ENCODE measurements at places on chromosomes 2 and 18.

- DNase-seq: no peak
Measured at GRCh38 chr2:224210286-224211180, 171.4 kb upstream of the SERPINE2 start.

DNA sequence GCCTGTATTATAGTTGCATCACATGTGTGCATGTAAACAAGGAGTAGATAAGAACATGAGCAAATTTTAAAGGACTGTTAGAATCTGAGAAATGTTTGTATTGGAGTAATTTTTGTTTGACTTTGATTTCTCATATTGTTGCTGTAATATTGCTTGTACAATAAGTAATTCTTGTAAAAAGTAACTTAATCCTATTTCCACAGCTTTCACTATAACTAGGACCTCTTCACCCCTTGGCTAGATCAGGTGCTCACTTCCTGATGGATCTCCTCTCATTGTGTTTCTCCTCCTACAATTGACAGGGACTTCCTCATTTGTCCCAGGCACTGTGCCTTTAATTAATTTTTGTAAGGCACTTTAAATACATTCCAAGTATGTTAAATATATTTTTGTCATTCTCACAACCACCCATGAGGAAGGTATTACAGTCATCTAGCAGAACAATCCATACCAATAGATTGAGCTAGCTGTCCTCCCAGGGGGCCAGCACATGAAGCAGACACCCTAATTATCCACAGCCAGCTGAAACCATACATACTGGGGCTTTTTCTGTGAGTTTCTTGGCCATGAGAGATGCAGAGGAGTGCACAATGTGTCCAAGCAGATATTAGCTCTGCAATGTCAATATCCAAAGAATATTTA, 359.5 kb upstream of the ACVR2A start:
- no peak for DNase-seq

- DNase-seq: no peak
Measured at GRCh38 chr2:195563857-195564512, 93.0 kb upstream of the SLC39A10 start.

DNA sequence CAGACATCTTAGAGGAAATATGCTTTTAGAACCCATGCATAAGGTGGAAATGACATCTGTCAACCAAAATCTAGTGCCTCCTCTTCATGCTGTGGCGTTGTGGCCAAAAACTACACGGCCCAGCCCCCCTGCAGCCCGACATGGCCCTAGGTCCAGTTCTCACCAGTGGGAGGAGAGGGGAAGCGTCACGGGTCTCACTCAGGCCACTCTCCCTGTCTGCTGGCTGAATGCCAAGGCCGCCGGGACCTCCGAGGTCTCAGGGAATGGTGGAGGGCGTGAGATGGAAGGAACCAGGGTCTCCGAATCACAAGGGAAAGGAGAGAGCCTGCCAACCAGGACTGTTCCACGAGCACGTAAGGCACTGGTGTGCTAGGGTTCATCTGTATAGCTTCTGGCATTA, 361.0 kb downstream of the ANAPC1 start:
- DNase-seq: no peak

- DNase-seq: no peak
Measured at GRCh38 chr2:152344579-152345195, 9.7 kb downstream of the FMNL2 start.

DNA sequence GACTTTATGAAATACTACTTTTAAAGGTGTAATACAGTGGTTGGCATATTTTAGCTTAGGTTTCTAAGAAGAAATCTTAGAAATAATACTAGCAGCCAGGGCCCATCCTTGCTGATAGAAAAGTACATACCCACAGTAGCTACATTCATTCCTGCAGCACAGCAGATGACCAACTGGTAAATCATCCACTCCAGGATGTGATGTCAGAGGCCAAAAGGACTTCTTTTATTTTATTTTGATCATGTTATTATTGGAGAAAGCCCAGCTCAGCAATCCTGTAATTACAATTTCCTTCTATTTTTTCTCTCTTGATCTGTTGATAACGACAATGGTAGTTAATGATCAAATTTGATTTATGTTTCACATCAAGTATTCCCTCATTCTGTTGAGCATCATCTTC, 18.0 kb upstream of the TTN start:
- no peak for DNase-seq

- no peak for DNase-seq
Measured at GRCh38 chr2:46512185-46512584, 32.8 kb downstream of the TMEM247 start.

DNA sequence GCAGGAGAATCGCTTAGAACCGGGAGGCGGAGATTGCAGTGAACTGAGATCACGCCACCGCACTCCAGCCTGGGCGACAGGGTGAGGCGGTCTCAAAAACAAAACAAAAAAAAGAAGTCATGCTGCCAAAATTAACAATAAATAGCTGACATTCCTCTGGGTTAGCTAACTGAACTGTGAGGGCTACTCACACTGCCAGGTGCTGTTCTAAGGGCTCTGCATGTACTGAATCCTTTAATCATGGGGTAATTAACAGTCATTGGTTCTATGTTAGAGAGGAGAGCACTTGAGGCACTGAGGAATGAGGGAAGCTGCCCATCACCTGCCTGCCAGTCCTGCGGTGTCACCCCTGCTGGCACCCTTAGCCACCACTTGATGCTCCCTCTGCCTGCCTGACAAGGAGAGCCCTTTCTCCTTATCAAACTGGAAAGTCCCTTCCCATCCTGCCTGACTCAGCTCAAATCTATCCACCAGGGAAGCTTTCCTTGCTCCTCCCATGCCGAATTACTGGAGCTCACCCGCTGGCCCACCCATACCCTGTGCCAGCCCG, 73.0 kb upstream of the RIOK3 start:
- no peak for DNase-seq

DNA sequence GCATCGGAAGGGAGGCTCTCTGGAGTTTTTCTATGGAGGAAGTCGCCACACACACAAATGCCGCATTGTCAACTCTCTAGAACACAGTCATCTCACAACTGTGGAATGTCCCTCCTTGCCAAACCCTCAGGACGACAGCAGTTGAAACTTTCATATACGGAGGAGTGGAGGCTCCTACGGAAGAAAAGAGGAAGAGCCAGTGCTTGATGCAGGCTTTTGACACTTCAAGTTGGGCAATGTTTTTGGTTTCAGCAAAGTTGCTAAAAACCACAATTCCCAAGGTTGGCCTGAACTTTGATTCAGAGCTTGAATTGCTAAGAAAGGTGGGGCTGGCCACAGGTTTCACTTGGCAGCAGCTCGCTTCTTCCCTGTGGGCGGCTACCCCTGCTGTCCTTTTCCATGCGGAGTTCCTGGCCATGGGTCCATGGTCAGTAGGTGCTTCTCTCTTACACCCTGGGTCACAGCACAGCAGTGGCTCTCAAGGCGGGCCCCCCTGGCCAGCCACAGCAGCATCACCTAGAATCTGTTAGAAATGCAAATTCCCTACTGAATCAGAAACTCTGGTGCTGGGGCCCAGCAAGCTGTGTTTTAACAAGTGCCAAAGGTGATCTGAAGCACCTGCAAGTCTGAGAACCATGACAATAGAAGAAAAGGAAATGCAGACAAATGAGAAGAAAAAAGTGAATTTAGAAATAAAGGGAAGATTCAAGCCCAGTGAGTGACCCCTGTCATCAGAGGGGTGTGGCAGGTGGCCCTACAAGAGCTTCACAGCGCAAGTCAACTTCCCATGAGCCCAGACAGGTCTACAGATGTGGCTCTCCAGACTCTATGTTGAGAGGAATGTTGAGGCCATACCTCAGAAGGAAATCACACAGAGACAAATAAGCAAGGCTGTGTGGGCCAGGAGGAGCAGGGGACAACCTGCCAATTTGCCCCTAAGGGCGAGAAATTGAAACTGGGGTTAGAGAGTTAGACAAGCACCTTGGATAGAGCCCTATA, 856.4 kb downstream of the RNF144A start:
- DNase-seq: no peak

- no peak for DNase-seq
Measured at GRCh38 chr2:30514848-30515435, 67.9 kb downstream of the LCLAT1 start.

DNA sequence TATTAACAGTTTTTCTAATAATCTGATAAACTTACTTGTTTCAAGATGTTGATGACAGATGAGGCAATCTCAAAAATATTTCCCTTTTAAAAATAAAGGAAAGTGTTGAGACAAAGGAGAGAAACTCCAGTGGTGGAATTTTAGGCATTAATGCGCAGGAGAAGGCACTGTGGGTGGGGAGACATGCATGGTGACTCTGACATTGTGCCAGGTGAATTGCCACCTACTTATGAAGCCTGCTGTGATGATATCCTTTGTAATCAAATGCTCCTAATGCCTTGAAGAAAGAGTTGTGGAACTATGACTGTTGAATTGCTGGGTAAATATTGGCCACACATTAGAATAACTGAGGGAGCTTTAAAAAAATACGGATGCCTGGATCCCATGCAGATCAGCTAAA, 101.4 kb downstream of the PLA2R1 start:
- DNase-seq: no peak

DNA sequence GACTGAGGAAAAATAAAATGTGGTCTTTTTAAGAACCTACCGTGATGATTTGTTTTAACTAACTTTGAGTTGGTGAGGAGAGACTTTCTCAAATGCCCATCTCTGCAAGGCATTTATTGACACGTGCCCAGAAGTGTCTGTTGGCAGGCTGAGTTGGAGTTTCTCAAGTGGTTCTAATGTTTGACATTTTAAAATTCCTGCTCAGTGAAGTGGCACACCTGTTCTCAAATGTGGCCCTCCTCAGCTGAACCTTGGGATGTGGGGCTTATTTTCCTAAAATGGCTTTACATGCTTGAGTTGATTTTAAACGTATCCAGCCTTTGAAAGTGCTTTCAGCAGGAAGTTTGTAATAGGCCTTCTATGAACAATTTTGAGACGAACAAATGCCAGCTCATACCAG, 876 bp upstream of the CAVIN2 start:
- no peak for DNase-seq

DNA sequence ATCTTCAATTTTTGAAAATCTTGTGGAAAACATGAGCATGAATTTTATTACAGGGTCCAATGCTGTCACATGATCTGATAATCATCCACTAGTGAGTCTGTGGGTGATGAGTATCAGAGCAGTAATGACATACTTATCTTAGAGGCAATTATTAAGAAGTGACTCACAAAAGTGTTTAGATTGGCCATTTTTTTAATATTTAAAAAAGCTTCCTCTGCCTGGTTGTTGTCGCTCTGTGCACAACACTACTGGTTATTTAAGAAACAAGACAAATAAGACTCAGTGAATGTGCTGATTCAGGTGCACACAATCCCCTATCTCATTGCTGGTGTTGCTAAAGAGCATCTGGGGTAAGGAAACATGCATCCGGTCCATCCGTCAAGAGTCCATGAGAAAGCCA, 665.8 kb upstream of the ZEB2 start:
- DNase-seq: no peak

DNA sequence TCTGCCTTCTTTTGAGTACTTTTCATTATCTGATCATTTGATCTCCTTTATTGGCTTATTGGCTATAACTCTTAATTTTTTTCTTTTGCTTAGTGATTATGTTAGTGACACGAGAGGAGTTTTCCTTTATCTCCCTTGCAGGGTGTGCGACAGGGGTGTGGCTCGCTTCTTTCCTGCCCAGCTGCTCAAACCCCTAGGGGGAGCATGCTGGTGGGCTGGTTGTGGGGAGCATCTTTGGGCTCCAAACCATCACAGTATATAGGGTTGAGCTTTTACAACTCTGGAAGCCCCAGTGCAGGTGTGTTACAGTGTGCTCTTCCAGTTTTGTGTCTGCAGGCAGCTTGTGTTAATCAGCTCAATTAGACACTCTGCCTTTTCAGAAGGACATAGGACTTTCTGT, 357.0 kb upstream of the TMEFF2 start:
- DNase-seq: no peak

- DNase-seq: no peak
Measured at GRCh38 chr2:202643012-202643858, 8.5 kb downstream of the FAM117B start.

GRCh38 chr18:39489431-39489830, 1923.8 kb upstream of the CELF4 start:
- no peak for DNase-seq

- DNase-seq: no peak
Measured at GRCh38 chr2:67340133-67341011, 56.8 kb upstream of the ETAA1 start.

DNA sequence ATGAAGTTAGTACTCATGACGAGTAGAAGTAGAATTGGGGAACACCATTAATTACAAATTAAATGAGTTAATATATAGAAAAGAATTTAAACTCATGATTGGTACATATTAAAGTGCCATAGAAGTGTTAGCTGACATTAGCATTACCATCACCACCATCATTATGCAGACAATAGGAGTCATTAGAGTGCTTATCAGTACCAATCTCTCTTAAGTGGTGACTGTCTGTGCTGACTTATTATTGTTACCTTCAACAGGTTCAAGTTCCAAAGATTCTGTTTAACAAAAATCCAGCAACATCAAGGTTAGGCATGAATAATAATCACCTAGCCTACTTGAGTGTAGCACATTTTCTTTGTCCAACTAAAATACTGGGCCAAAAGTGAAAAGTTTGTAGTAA, 108.8 kb upstream of the MAPRE2 start:
- DNase-seq: no peak

- no peak for DNase-seq
Measured at GRCh38 chr2:48529676-48530032, 300 bp upstream of the STON1 start.

GRCh38 chr2:80326861-80327260, 22.3 kb upstream of the LRRTM1 start:
- no peak for DNase-seq

DNA sequence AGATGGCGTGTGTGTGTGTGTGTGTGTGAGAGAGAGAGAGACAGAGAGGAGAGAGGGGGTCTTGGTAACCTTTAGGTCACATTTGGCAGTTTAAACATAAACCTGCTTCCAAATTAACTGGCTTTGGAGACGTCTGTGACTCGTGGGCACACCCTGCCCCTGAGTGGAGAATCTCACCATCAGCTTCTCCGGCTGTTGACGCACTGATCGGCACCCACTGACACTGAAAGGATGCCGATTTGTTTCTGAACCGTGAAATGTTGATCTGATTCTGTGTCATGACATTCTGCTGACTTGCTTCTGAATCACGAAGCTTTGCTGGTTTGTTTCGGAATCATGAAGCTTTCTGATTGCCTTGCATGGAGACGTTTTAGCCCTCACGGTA, 114.7 kb downstream of the RTP5 start:
- no peak for DNase-seq

DNA sequence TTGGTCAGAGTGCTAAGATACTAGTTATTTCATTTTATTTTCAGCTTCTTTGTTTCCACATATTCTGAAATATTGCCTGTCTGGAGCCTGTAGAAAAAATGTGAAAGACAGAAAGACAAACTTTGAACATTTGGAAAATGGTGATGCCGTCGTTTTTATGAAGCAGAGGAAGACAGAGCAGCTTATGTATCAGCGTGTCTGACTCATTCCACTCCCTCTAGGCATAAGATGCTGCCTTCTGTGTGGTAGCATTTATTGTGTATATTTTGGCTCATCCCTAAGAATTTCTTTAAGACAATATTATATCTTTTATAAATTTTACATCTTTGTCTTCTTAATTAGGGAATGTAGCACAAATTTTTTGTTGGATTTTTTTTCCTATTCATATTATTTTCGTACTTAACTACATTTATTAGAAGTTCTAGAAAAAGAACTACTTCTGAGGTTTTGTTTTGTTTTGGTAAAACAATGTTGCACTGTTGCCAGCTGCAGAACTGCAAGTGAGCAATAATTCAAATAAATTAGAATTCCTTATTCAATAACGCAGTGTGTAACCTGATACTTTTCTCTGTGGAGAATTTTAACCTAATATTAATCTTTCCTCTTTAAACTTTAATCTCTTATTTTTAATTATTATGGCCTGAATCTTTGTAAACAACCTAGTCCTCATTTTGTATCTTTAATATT, 300.4 kb downstream of the ZNF407 start:
- DNase-seq: no peak

- no peak for DNase-seq
Measured at GRCh38 chr2:133591164-133591563, 22.9 kb upstream of the NCKAP5 start.
